ENCODE measurements at places on chromosomes 11 and 22. TPM values are rescaled to one million over a fixed set of nuclear protein-coding genes. Genes with fewer than 3 reads are reported as not detected.

The IL10RA gene
- total RNA-seq = 4.2 TPM

The ADM2 gene
- total RNA-seq = 1.5 TPM

The TRIM6 gene
- total RNA-seq = 5.8 TPM

The LGR4 gene
- total RNA-seq = 350 TPM

The GALR3 gene
- not detected for total RNA-seq

The KCNJ1 gene
- not detected for total RNA-seq

The LRRC56 gene
- 1.2 TPM for total RNA-seq

The COPB1 gene
- 168 TPM for total RNA-seq

The ESAM gene
- total RNA-seq = 25.6 TPM

The KRTAP5-8 gene
- total RNA-seq = not detected

The IGLL1 gene
- not detected for total RNA-seq

The SCGB1D2 gene
- not detected for total RNA-seq

The MOGAT2 gene
- not detected for total RNA-seq

The BACE1 gene
- total RNA-seq = 37.7 TPM

The RIMBP3C gene
- total RNA-seq = 1.2 TPM

The OR6T1 gene
- not detected for total RNA-seq

The OVOL1 gene
- 0.49 TPM for total RNA-seq

All from camera-type eye (tissue), 1 donor.